ENCODE measurements at places on chromosomes 5 and 9.

GRCh38 chr5:43386960-43387362, 25.2 kb downstream of the CCL28 start:
- DNase-seq, result no peak

GRCh38 chr9:129697656-129698253, 32.3 kb downstream of the PRRX2 start:
- peak; percentile 43 for DNase-seq

GRCh38 chr5:84438456-84438855, 53.8 kb upstream of the EDIL3 start:
- no peak for DNase-seq

- DNase-seq, result no peak
These were observed 110.3 kb downstream of the NXNL2 start for GRCh38 chr9:88645172-88645878.

DNA sequence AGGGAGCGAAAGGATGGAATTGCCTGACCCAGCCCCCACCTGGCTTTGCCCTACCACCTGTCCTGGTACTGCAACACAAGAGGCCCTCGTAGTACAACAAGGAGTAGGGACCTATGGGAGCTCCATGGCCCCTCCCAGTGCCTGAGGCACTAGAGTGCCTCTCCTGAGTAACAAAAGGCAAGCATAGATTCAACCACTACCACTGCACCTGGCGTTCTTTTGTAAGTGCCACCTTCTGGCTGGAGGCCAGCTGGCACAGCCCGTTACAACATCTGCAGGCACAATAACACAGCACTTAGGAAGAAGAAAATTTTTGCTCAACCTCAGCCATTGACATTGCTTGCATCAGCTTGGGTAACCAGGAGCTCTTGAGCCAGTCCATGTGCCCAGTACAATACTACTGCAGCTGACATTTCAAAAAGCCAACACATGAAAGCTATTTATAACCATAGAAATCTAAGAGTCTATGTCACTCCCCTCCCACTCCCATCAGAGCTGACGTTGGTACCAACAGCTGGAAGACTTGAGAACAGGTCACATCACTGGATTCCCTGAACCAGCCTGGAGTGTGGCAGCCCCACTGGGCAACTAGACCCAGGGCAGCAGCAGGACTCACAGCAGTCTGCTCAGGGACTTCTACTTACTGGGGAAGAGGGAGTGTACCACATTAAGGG, 17.7 kb upstream of the FAM174A start:
- no peak for DNase-seq

DNA sequence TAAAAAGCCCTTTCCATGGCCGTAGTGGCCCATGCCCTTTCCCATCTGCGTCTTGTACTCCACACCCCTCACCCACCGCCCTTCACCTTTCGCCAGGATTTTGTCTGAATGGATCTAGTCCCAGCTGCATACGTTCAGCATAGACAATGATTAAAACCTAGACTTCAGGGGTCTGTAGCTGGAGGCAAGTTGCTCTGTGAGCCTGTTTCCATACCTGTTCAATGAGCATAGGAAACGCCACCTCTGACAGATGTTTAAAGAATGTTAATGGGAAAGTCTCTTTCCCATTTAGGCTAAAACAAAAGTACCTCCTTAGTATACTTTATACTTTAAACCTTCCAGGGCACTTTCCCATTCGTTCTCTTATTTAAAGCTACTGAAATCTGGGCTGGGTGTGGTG, 105.7 kb downstream of the SPRY4 start:
- DNase-seq, result no peak

DNA sequence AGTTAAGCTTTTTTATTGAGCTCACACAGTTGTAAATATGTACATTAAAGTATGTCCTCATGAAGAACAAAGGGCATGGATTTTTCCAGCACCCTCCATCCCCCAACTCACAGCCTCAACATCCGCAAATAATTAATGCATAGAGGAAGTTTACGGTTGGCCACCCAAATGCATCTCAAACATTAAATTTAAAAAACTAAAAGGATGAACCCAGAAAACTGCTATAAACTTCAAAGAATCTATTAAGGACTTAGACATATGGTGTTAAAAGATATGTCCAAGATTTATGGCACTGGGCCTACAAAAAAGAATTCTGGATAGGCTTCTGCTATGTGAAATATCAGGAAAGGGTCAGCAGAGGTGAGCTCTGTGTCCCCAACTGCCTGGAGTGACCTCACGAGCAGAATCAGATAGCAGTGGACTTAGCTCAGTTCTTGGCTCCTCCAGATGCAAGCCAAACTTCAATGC, 54.0 kb upstream of the TNC start:
- DNase-seq, result no peak

DNA sequence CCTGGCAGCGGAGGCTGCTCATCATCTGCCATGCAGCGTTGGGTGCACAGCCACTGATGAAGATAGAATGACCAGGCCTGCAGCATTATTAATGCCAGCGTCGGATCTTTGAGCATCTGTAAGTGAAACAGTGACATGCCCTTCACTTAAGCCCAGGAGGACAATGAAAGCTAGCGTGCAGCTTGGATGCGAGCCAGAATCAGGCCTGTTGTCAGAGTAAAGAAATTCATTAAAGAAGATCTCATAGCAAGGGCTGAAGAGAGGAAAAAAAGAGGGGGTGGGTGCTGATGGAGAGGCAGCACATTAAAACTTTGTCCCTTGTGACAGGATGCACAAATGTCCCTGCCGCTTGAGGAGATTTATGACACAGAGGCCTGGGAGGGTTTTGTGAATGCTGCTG, 186.1 kb upstream of the MAST4 start:
- DNase-seq, result no peak

- DNase-seq, result no peak
These were observed 1379.8 kb downstream of the MAT2B start for GRCh38 chr5:164885179-164885578.

GRCh38 chr5:56772767-56773166, 42.6 kb upstream of the MAP3K1 start:
- no peak for DNase-seq

DNA sequence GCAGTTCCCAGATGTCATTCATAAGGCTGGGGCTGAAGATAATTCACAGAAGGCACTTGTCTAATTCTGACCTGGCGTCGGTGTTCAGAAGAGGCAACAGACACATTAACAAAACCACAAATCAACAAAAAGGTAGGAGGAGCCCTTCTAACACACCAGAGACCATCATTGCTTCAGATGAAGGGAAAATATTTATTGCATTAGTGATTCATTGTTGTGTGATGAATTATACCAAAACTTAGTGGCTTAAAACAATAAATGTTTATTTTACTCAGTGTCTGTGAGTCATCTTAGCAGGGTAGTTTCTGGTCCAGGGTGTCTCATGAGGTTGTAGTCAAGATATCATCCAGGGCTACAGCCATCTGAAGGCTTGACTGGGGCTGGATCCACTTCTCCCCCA, 91.3 kb upstream of the KIF2A start:
- DNase-seq, result no peak

- DNase-seq, result no peak
These were observed 64.2 kb upstream of the PRSS3 start for GRCh38 chr9:33731142-33731541.

DNA sequence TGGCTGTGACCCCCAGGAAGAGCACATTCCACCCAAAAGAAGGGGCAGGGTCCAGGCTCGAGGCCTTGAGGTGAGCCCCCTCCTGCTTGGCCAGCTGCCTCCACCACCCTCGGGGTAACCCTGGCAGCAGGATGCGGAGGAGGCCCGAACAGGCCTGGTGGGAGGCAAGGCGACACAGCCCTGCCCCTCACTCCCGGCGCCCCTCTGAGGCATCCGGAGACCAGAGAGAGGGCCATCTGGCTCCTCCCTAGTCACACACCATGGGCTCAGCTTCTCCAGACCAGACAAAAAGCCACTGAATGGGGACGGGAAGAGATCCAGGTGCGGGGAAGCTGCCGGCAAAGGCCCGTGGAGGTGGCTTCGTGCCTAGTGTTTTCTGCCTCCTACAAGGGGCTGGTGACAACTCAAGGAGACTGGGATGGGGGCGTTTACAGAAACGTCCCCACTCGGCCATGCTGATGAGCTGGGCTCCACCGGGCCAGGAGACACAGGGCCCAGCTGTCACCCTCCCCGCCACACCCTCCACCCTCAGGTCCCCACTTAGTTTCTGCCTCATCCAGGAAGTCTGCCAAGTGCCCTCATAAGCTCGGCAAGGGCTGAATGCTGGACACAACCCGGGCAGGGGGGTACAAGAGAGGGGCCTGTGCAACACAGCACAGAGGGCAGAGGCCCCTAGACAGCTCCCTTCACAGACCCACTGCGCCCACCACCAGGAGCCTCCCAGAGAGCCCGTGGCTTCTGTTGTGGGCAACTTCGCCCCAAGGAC, 41.9 kb downstream of the NACC2 start:
- no peak for DNase-seq

GRCh38 chr9:110180511-110181434, 27.2 kb downstream of the C9orf152 start:
- peak; percentile 57 for DNase-seq

GRCh38 chr5:61783481-61783880, 451.4 kb downstream of the ZSWIM6 start:
- no peak for DNase-seq

- DNase-seq, result no peak
These were observed 840.4 kb upstream of the WWC1 start for GRCh38 chr5:167451076-167451475.

DNA sequence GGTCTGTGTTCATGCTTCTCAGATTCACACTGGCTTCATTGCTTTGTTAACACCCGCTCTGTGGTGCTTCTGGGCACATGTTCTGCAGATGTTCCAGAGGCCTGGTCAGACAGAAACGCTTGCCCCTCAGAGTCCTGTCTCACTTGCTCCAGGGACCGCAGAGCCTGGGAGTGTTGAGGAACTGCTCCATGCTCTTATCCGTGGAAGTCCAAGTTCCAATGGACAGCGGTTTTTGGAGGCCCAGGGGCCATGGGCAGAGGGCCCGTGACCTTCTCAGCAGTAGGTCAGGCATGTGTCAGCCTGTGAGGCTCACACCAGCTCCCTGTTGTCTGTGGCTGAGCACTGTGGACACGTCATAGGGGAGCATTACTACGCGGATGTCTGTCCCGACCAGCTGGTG, 364.7 kb upstream of the IRX1 start:
- no peak for DNase-seq

DNA sequence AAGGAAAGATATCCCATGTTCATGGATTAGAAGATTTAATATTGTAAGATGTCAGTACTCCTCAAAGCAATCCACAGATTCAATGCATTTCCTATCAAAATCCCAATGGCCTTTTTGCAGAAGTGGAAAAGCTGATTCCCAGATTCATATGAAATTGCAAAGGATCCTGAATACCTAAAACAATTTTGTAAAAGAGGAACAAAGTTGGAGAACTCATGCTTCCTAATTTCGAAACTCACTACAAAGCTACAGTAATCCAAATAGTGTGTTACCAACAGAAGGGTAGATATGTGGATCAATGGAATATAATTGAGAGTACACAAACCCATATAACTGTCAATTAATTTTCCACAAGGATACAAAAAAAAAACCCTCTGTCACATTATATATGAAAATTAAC, 154.3 kb upstream of the ZNF618 start:
- DNase-seq, result no peak

DNA sequence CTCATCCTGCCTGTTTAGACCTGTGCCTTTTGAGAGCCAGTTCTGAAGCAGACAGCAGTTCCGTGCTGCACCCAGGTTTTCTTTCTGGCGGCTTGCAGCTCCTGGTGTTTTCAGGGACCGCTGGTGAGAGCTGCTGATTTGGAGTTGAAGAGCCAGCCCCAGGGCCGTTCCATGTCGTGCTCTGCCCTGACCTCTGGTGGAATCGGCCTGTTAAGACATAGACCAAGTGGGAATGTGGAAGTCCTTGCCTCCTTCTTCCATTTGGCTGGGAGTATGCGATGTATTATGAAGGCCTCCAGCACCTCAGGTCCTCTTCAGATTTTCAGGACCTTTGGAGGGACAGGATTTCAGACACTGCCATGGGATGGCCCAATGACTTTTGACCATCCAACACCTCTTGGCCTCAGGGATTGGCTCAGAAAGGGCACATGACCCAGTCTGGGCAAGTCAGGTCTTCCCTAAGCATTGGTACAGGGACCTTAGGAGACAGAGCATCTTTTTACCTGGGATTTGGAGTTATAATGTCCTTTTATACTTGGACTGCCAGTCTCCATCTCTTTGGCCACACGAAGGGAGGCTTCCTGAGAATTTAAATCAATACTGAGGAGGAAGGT, 136.1 kb upstream of the CLINT1 start:
- peak; percentile 59 for DNase-seq

DNA sequence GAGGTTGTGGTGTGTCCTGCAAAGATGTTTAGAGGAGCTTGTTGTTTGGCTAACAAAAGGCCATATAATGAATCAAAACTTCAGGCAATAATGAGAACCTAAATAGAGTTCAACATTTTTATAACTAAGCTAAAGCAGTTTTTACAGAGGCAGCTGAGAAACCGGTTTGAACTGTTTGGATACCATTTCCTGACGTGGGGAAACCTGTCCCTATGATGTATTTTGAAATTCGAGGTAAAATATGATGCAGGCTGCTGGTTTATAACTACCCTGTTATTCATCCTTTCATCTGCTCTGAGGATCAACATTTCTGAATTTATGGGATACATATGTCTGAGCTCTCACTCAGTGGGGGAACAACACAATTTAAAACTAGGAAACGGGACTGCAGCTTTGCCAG, 289.5 kb upstream of the IRX2 start:
- no peak for DNase-seq

DNA sequence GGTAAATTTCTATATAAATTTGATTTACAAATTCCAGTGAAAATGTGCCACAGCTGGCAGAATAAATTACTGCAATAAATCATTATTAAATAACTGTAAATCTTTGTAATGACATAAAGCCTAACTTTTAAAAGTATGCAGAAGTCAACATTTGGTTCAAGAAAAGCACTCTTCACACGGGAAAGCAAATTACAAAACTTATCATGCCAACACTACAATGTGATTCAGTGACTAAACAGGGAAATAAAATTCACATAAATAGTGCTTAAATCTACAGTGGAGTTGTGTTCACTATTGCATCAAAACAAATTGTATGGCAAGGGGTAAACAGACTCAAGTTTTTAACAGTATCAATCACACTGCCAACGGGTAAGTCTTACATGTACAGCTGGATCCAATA, 117.2 kb downstream of the BNC2 start:
- DNase-seq, result no peak

DNA sequence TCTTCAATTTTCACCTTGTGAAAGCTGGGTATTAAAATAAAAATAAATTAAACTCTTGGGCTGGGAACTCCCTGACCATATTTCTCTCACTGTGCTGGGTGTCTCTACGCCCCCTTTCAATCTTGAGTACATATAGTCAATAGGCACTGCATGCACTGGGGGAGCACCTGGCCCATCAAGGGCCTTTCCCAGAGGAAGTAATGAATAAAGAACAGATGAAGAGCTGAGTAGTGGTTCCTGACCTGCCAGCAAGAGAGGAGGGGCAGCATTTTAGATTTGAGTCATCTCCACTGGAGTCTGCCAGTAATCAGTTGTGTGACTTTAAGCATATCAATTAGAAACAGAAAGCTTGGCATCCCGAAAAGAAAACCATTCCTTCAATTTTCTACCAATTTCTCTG, 6.2 kb downstream of the MAPKAP1 start:
- DNase-seq, result no peak
